A549 (cell line): ENCODE measurements at places on chromosomes 11 and 22. TPM values are rescaled to one million over a fixed set of nuclear protein-coding genes. Genes with fewer than 3 reads are reported as not detected.

The FAM111B gene
- polyA plus RNA-seq: 11.0 to 12.6 TPM (median 11.6 TPM) in 3 replicates

The TEX54 gene
- polyA plus RNA-seq: not detected in 3 replicates

The OR51B5 gene
- polyA plus RNA-seq: 0.06 to 0.10 TPM in 2 of 3 replicates, not detected in the other

The C11orf87 gene
- 0.01 TPM in 2 of 3 replicates, not detected in the other for polyA plus RNA-seq

The LRRN4CL gene
- polyA plus RNA-seq: 0.03 to 0.08 TPM (median 0.08 TPM) in 3 replicates

The IL18 gene
- 114 to 122 TPM (median 119 TPM) in 3 replicates for polyA plus RNA-seq

The TUBA8 gene
- 0.13 to 0.41 TPM in 2 of 3 replicates, not detected in the other for polyA plus RNA-seq

The SAA4 gene
- polyA plus RNA-seq: not detected in 3 replicates

The PELI3 gene
- polyA plus RNA-seq: 4.4 to 5.7 TPM (median 5.6 TPM) in 3 replicates

The SLC16A8 gene
- not detected in 3 replicates for polyA plus RNA-seq

The C11orf91 gene
- 0.15 to 0.34 TPM in 2 of 3 replicates, not detected in the other for polyA plus RNA-seq

The DBX1 gene
- polyA plus RNA-seq: not detected in 3 replicates

The CD3E gene
- polyA plus RNA-seq: not detected in 3 replicates

The TUBGCP6 gene
- 13.3 to 14.3 TPM (median 14.2 TPM) in 3 replicates for polyA plus RNA-seq

The DDI1 gene
- not detected in 3 replicates for polyA plus RNA-seq
